ENCODE measurements at places on chromosomes 12 and 14. TPM values are rescaled to one million over a fixed set of nuclear protein-coding genes. Genes with fewer than 3 reads are reported as not detected.

DNA sequence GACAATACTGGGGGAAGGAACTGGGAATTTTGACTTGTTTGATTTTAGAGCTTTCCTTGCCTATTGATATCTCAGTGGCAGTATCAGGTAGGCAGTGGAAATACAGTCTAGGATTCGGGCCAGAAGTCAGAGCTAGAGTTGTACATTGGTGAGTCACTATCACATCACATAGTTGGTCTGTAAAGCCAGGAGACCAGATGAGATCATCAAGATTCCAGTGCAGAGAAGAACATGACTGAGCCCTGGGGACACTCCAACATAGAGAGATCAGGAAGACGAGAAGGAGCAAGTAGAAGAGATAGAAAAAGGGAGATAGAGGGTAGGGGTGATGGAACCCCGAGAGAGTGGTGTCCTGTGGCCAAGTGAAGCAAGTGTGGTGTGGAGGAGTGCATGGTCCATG lies 46.6 kb upstream of the NR1H4 start:
- no peak for DNase-seq

DNA sequence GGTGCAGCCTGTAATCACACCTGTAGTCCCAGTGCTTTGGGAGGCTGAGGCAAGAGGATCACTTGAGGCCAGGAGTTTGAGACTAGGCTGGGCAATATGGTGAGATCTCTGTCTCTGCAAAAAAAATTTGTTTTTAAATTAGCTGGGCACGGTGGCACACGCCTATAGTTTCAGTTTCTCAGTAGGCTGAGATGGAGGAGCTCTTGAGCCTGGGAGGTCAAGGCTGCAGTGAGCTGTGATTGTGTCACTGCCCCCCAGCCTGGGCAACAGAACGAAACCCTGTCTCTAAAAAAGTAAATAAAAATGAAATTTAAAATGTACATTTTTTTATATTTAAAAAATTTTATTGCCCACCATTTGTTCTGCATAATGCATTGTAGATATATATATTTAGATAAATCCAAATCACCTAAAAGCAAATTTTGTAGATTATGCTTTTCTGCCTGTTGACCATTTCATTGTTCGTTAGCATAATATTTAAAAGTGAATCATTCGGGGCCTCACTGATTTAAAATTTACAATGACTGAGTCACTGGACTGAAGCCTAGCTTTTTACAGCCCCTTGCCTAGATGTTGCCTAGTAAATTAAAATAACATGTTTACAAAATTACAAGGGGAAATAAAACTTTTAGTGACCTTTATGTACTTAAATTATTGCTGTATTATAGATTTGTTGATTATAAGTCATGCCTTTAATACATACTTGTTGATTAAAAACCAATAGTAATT lies 87.9 kb downstream of the USP15 start:
- DNase-seq, result no peak

DNA sequence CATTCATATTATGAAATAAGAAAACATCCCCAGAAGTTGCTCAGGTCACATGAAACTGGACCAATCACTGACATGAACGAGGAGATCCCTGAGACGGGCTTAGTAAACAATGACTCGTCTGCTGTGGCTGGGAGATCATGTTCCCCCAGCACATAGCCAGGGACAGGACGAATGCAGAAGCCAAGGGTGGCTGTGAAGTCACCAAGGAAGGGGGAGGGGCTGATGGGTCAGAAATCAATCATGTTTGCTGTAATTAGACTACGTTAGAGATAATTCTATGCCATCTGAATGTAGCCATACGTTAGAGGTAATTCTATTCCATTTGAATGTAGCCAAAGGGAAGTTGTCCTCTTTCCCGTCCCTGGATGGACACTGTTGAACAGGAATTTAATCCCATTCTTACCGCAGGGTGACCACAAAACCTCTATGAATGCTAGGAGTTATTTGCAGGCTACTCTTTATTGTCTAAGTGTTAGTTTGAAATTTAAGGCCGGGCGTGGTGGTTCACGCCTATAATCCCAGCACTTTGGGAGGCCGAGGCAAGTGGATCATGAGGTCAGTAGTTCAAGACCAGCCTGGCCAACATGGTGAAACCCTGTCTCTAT lies 332.9 kb downstream of the TMEM132D start:
- no peak for DNase-seq

DNA sequence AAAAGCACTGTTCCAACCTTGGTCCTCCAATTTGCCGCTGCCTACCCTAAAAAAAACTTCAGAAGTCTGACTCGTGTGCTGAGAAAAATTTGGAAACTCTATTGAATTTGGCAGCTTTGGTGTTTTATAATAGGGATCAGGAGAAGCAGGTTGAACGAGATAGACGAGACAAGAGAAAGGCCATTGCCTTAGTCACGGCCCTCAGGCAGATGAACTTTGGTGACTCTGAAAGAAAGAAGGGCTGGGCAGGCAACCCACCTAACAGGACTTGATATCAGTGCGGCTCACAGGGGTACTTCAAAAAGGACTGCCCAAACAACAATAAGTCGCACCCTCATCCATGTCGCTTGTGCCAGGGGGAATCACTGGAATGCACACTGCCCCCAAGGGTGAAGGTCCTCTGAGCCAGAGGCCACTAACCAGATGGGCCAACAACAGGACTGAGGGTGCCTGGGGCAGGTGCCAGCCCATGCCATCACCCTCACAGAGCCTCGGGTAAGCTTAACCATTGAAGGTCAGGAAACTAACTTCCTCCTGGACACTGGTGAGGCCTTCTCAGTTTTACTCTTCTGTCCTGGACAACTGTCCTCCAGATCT lies 102.5 kb upstream of the SSTR1 start:
- no peak for DNase-seq

DNA sequence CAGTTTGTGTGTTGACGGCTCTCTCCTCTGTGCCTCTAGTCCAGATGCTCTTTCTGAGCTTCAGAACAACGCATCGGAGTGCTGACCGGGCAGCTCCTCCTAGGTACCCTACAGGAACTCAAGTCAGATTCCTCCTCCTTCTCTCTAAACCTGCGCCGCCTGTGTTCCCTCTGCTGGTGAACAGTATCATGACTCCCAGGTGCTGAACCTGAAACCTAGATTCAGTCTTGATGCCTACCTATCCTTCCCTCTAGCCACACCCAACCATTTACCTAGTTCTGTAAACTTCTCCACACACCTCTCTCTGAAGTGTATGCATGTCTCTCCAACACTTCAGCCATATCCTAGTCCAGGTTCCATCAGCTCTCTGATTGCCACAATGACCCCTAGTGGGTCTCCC lies 112.7 kb downstream of the EFCAB11 start:
- no peak for DNase-seq

GRCh38 chr12:94190623-94191022 lies 42.2 kb downstream of the PLXNC1 start:
- DNase-seq, result no peak

GRCh38 chr12:122454739-122455138 lies 32.3 kb upstream of the CLIP1 start:
- DNase-seq, result no peak

GRCh38 chr14:78075033-78075432 lies 95.1 kb upstream of the NRXN3 start:
- no peak for DNase-seq

GRCh38 chr14:98280436-98280835 lies 991.6 kb downstream of the BCL11B start:
- no peak for DNase-seq

GRCh38 chr14:77206877-77207389 lies 25.3 kb downstream of the TMEM63C start:
- DNase-seq, result no peak

GRCh38 chr14:62763951-62764350 lies 281.3 kb downstream of the KCNH5 start:
- DNase-seq, result no peak

- no peak for DNase-seq
Measured at GRCh38 chr14:77955816-77956484, 156.0 kb downstream of the ADCK1 start.

DNA sequence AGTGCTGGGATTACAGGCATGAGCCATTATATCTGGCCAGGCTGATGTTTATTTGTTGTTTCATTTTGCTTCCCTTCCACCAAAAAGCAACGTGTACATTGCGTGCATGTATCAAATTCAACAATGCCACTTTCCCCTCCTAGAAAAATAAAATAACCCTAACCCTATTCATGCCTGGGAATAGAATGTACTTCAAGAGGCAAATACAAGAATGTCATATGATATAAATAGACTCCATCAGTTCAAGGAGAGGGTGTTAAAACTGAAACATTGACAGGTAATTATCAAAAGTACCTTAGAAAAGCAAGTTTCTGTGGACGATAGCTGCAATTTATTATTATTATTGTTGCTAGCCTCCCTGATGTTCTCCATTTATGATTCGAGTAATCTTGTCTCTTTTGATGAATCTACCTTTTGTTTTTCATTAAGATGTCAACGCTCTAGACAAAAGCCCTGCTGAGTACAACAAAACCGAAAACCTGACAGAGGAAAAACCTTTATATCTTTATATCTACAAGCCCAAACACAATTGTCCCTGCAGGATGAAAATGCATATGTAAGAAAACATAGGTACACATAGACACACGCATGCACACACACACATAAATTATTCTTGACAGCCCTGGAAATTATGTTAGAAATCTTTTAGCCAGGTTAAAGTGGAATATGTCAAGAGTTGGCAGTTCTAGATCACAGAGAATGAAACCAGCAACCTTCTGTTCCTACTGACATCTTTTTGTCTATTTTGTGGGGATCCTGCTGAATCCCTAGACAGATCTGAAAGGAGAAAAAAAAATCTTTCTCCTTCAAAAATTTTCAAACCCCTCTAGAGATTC lies 98.9 kb downstream of the BTG1 start:
- no peak for DNase-seq

DNA sequence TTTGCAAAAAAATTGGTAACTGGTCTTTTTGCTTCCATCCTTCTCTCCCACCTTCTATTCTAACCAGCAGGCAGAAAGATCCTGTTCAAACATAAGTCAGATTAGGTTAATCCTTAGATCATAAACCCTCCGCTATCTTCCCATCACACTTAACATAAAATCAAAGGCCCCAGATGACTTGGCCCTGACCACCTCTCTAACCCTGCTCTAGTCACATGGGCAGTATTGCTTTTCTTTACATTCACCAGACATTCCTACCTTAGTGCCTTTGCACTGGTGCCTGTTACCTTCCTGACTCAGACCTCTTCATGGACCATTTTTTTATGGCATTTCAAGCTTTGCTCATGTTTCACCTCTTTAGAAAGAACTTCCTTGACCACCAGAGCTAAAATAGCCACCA lies 83.5 kb downstream of the NTF3 start:
- DNase-seq, result no peak

GRCh38 chr12:45354399-45354798 lies 138.5 kb downstream of the ANO6 start:
- DNase-seq, result no peak

DNA sequence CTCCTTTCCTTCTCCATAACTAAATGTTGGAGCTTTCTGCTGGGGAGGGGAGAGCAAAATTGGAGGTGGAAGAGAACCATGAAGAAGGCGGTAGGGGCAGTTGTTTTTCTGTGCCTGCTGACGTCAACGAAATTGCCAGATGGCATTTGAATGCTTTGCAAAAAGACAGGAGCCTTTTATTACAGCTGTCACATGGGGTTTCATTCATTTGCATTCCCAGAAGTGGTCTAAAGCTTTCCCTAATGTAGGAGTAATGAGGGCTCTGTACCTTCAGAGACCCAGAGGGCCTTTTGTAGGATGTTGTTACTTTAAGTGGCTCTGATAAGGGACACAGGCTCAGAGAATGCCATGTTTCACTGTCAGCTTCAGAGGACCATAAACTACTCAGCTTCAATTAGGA lies 107.1 kb upstream of the SLCO1C1 start:
- DNase-seq, result no peak

DNA sequence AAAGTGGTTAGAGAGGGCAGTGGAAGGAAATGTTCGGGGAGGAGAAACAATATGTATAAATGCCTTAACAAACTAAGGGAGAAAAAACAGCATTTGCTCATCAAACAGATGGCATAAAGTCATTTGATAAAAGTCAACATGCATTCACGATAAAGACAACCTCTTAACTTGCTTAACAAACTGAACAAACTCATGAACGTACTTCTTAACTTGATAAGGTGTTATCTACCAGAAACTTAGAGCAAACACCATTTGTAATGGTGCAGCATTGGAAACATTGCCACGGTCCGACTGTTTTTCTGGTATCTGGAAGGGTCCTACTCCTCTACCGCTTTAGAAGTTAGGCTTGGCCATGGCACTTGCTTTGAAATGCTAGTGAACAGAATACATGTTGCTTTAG lies 4.2 kb upstream of the RPS6KL1 start:
- DNase-seq, result no peak

- no peak for DNase-seq
Measured at GRCh38 chr12:83082690-83083276, 396.1 kb downstream of the TMTC2 start.

DNA sequence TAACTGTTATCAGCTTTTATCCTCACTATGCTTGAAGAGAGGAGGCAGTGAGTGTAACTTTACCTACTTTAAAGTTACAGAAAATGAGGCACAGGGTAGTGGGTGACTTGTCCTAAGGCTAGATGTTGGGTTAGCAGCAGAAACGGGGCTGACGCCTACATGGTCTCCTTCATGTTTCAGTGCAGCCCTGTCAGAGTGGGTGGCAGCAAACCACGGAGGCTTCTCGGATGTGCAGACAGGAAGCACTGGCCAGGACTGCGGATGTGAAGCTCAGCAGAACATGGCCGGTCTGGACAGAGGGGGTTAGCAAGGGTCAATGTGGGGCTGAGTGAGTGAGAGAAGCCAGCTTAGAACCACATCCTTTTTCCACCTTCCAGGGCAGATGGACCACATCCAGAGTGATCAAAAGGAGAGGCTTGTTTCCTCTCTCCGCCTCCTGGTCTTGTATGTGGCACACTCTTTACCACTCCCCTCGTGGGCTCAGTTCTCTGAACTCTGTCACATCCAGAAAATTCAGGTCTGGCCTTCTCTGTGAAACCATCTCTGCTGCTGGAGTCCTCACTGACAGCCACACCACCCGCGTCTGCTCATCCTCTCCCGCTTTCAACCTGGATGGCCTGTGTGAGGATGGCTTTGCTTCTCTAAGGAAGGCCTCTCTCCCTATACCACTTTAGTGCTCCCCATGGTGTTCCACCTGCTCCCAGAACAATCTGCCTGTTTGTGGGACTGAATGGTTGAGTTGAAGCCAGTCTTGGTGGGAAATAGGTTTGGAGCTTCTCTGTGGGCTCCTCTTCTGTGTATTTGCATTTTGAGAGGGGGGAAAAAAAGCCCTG lies 14.1 kb downstream of the SUSD6 start:
- DNase-seq, result peak; percentile 92

RBMS2 gene
- total RNA-seq, result 5.5 TPM

PZP gene
- total RNA-seq, result not detected

TCL1B gene
- total RNA-seq, result not detected

SLCO1C1 gene
- not detected for total RNA-seq

SIRT4 gene
- total RNA-seq, result 1.2 TPM

SERPINA12 gene
- not detected for total RNA-seq

PTPRQ gene
- not detected for total RNA-seq

IL25 gene
- not detected for total RNA-seq

ESRRB gene
- not detected for total RNA-seq

PROX2 gene
- total RNA-seq, result 0.13 TPM

INSM2 gene
- not detected for total RNA-seq

ARMH4 gene
- not detected for total RNA-seq

CKAP4 gene
- total RNA-seq, result 0.47 TPM

ASCL1 gene
- not detected for total RNA-seq
